ENCODE measurements at places on chromosomes 12 and 14. TPM values are rescaled to one million over a fixed set of nuclear protein-coding genes. Genes with fewer than 3 reads are reported as not detected.

DNA sequence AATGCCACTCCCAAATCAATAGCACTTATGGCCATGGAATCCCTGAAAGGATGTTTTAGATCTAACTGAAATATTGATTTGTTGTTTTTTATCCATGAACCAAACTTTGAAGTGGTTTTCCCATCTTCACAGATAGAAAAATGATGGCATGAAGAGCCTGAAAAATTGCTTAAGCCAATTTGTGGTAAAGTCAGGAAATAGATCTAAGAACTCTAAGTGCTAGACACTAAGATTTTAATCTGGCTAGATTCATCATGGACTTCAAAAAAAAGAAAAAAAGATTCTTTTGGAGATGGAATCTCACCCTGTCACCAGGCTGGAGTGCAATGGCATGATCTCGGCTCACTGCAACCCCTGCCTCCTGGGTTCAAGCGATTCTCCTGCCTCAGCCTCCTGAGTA lies 45.0 kb upstream of the STRN3 start:
- DNase-seq, result no peak

DNA sequence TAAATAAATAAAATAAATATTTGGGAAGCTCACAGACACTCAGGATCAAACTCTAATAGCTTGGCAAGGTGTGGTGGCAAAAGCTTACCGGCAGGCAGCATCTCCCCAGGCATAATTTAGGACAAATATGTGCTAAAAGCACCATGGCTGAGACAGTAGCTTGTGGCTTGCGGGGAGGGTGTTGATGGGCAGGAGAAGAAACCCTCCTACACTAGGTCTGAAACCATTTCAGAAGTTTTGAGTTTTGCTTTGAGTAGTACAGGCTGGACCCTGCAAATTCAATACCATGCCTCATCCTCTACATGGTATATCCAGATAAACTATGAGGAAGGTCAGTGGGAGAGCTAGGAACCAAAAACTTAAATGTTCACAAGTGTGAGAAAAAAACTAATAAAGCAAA lies 33.1 kb downstream of the MAP3K9 start:
- DNase-seq, result no peak

GRCh38 chr12:6970096-6970527 lies 352 bp downstream of the PHB2 start:
- DNase-seq, result no peak

DNA sequence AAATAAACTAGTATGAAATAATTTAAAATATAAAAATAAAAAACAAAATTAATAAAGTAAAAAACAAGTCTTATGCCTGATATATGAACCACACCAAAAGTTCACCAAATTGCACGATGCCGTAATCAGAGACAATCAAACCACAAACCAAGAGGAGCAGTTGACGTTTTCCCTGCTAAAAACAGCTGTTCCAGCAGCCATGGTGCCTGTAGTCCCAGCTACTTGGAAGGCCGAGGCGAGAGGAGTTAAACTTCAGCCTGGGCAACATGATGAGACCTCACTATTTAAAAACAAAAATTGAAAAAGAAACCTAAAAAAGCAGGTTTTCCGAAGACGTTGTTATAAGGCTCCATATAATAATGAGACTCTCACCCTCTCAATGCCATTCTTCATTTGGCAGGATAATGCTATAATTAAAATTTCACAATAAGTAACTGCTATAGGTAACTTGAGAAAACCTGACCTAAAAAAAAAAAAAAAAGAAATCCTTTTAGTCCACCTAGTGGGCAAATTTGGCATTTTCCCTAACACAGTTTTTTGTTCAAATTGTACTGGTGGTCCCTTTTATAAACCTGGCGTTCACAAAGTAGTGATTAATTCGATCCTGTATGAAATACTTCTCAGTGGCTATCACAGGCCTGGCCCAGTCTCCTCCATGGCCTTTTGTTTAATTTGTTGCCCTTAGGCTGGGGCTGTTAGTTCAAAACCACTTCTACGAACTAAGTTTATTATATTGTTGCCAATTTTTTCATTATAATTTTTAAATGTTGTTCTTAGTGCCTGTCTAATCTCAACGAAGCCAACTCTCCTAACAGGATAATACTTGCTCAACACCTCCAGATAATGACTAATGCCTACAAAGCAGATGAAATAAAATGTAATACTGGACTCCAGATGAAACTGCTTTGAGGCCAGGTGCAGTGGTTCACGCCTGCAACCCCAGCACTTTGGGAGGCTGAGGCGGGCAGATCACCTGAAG lies 62.1 kb downstream of the TNFAIP2 start:
- DNase-seq, result no peak

DNA sequence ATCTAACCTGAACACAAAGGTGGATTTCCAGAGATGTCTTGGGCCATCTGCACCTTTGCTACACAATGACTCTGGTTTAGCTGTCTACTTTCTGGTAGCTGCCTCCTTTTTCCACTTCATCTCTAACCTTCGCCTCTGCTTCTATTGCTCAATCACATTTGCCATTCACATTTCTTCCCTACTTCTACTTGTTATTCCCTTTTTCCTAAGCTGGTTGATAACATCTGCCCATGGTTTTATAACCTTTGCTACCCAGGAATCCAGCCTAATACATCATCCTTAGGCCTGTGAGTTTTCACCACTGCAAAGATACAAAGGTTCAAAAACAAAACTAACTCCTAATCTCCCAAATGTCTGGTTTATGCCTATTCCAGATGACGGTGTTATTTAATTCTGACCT lies 13.2 kb downstream of the SPPL3 start:
- no peak for DNase-seq

GRCh38 chr12:131072451-131073230 lies 118.9 kb downstream of the ADGRD1 start:
- DNase-seq, result no peak

GRCh38 chr14:96737881-96738280 lies 59.3 kb upstream of the VRK1 start:
- DNase-seq, result no peak

DNA sequence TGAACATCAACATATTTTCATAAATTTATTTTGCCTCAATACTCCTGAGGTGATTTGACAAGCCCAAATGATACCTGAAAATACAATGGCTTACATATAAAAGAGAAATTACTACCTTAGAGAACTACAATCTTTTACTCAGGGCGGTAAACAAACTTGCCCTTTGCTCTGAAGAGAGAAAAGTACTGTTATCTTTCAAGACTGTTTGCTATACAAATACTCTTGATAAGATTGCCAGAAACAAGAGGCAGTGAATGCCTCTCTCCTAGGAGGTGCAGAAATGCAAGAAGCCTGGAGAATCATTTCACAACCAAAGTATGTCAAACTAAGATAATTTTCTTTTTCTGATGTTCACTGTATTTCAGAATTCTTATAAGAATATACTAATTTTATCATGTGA lies 160.3 kb downstream of the ALX1 start:
- no peak for DNase-seq

DNA sequence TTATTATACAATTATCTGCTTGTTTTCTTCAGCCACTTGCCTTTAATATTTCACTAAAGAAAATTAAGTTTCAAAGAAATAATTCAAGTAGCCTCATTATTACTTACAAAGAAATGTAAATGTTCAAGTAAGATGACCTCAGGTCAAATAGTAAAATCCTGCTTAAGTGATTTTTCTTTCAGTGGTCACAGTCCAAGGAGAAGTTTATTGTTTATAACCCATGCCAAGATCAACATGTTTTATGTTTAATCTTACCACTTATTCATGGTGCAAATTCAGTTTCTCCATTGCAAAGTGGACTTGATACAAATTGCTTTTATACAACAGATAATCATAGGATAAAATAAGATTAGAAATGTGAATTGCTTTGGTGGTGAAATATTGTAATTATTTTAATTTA lies 370.2 kb upstream of the FLRT2 start:
- no peak for DNase-seq

- DNase-seq, result no peak
These were observed 98.7 kb downstream of the GAS2L3 start for GRCh38 chr12:100672075-100672592.

- peak; percentile 77 for DNase-seq
These were observed 1.1 kb downstream of the GCH1 start for GRCh38 chr14:54901380-54902142.

DNA sequence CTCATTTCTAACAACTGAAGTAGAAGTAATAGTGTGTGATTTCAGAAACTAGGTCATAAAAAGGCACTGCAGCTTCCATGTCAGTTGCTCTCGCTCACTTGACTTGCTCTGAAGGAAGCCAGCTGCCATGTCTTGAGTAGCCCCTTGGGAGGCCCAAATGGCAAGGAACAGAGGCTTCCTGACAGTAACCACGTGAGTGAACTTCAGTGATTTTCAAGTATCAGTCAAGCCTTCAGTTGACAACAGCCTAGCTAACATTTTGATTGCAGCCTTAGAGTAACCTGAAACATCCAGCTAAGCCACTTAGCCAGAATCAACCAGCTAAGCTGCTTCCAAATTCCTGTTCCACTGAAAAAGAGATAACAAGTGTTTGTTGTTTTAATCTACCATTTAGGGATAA lies 26.7 kb downstream of the TOGARAM1 start:
- DNase-seq, result no peak

- no peak for DNase-seq
These were observed 10.9 kb downstream of the GATC start for GRCh38 chr12:120457133-120457532.

The KRT86 gene
- polyA plus RNA-seq, result not detected

The NUAK1 gene
- 0.67 TPM for polyA plus RNA-seq

The TAS2R43 gene
- polyA plus RNA-seq, result not detected

The MAGOHB gene
- 22.7 TPM for polyA plus RNA-seq

The PTPN21 gene
- 1.1 TPM for polyA plus RNA-seq

The TGM1 gene
- 3.5 TPM for polyA plus RNA-seq

The CLEC9A gene
- polyA plus RNA-seq, result 0.43 TPM
